Naive thymus-derived CD8-positive, alpha-beta T cell (primary cell): ENCODE measurements at places on chromosomes 2 and 18. TPM values are rescaled to one million over a fixed set of nuclear protein-coding genes. Genes with fewer than 3 reads are reported as not detected.

SLC4A3 gene
- 0.36 TPM for total RNA-seq

SLC4A5 gene
- total RNA-seq = 12.7 TPM

FBLN7 gene
- 9.8 TPM for total RNA-seq

UPP2 gene
- not detected for total RNA-seq

ATP6V1B1 gene
- total RNA-seq = not detected

IFIH1 gene
- 25.5 TPM for total RNA-seq

MTX2 gene
- 8.3 TPM for total RNA-seq

NPHP1 gene
- total RNA-seq = 1.3 TPM

LIMS2 gene
- 10.1 TPM for total RNA-seq

CFC1 gene
- total RNA-seq = not detected

LONRF2 gene
- total RNA-seq = not detected

GPR17 gene
- not detected for total RNA-seq

FIGN gene
- not detected for total RNA-seq

CAPN14 gene
- 0.65 TPM for total RNA-seq

HOXD3 gene
- total RNA-seq = not detected

CAPN13 gene
- total RNA-seq = not detected

SMIM21 gene
- total RNA-seq = not detected

CBLN2 gene
- not detected for total RNA-seq

OTOS gene
- total RNA-seq = not detected

RHOB gene
- 21.0 TPM for total RNA-seq

MAIP1 gene
- total RNA-seq = 17.9 TPM
